ENCODE measurements at places on chromosomes 16 and 17.

- DNase-seq, result no peak
These were observed 10.3 kb upstream of the BRCA1 start for GRCh38 chr17:43135454-43135819.

DNA sequence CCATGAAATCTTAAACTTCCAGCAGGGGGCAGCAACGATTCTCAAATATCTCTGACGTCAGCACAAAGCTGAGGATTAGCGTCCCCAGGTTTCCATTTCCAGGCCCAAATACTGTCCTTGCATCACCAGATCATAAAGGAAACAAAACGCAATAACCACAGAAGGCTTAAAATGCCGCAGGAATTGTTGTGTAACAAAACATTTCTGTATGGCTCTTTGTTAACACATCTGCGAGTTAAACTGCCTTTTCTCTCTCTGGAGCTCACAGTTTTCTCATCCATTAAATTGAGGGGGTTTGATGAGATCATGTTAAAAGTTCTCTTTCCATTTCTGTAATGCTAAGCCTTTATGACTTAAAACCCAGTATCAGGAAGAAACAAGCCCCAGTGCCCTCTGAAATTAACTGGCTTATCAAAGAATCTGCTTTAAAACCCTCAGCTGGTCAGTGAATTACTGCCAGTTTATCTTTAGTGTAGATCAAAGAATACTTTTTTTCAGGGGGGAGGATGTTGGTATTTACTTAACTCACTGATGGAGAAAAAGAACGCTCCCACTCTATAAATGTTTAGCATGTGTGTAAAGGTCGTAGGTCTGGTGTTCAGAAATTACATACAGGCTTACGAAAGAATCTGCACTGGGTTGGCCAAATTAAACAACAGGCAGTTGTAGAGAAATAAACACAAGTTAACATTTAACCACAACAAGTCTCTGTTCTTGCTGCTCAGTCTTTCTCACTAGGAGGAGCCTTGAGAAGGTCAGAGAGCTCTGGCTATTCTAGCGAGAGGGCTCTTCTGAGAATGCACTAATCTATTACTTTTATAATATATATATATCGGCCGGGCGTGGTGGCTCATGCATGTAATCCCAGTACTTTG lies 10.6 kb upstream of the TERF2 start:
- DNase-seq, result peak; percentile 66

- no peak for DNase-seq
These were observed 152.7 kb downstream of the SALL1 start for GRCh38 chr16:50998411-50998810.

GRCh38 chr16:86581458-86581857 lies 3.1 kb downstream of the FOXL1 start:
- no peak for DNase-seq

DNA sequence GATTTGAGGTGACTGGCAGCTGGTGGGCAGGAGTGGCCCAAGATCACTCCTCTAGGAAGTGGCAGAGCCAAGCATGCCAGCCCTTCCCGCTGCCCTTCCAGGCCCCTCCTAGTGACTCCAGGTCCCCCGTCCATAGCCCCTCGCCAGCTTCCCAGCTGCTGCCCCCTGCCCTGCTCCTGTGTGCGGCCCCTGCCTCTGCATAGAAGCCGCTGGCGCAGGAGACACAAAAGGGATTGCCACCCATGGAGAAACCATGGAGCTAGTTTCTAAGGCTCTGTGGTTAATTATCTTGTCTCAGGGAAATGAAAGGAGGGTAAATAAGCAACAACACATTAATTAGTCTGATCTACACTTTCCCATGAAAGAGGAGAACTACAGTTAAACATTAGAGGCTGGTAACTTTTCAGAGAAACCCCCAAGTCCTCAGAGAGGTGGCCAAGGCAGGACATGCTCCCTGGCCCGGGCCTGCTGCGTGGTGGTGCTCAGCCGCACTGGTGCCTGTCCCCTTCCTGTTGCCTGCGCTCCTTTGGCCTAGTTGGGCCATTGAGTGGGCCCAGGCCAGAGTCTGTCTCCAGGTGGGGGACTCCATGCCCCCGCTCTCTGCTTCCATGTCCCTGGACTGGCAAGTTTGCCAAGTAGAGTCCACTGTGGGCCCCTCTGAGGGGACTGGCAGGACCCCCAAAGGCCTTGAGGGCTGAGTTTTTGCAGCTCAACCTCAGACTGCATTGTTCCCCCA lies 65.2 kb downstream of the PRMT7 start:
- no peak for DNase-seq

DNA sequence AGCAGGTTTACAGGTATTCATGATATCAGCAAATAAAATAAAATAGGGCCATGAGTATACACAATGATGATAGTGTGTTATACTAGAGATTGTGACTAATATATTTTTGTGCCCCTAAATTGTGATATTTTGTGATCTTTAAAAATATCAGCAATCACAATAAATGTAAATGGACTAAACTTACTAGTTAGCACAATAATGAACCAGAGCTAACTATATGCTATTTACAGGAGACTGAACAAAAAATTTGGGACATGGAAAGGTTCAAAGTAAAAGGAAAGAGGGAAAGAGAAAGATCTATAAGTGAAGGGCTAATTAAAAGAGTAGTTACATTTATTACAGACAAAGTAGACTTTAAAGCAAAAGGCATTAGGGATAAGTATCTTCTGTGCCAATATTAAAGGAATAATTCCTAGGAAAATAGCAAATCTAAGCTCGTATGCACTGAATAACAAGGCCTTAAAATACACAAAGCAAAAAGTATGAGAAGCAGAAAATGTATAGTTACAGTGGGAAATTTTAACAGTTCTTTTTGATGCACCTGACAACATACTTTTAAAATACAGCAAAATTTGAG lies 5.0 kb upstream of the MSI2 start:
- DNase-seq, result no peak

- DNase-seq, result no peak
These were observed 28.7 kb upstream of the ABCA6 start for GRCh38 chr17:69170377-69170776.

DNA sequence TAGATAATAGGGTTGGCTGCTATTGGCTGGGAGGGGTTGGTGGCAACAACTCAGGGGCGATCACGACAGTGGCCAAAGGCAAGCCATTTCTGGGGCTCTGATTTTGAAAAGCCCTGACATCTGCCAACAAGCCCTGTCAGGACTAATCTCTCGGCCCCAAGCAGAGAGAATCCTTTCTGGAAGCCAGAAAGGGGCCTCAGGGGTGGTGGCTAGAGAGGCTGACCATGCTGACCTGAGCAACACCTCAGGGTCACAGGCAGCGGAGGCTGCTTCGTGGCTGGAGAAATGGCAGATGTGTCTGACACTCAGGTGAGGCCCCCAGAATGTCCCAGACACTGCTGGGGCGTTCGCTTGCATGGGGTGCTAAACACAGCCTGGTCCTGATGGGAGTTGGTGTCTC lies 35.0 kb upstream of the ZFP90 start:
- DNase-seq, result no peak

DNA sequence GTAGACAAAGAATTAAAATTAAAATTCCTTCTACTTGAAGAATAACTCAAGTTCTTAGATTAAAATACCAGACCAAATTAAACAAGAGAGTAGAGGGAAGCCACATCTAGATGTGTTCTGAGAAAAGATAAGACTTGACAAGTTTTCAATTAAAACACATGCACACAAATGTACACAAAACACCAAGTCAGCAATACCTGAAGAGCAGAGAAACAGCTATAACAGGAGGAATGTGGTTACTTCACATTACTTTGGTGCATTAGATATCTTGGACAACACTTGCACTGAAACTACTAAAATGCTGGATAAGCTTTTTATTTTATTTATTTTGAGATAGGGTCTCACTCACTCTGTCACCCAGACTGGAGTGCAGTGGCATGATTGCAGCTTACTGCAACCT lies 113.9 kb downstream of the MAP2K4 start:
- DNase-seq, result no peak

GRCh38 chr17:67995570-67996263 lies 552 bp downstream of the C17orf58 start:
- peak; percentile 55 for DNase-seq

- no peak for DNase-seq
These were observed 428 bp downstream of the TUFM start for GRCh38 chr16:28845761-28846079.

- no peak for DNase-seq
These were observed 38.2 kb upstream of the GSE1 start for GRCh38 chr16:85574672-85575475.

- no peak for DNase-seq
These were observed 7.8 kb downstream of the CDRT15 start for GRCh38 chr17:14228903-14229302.

DNA sequence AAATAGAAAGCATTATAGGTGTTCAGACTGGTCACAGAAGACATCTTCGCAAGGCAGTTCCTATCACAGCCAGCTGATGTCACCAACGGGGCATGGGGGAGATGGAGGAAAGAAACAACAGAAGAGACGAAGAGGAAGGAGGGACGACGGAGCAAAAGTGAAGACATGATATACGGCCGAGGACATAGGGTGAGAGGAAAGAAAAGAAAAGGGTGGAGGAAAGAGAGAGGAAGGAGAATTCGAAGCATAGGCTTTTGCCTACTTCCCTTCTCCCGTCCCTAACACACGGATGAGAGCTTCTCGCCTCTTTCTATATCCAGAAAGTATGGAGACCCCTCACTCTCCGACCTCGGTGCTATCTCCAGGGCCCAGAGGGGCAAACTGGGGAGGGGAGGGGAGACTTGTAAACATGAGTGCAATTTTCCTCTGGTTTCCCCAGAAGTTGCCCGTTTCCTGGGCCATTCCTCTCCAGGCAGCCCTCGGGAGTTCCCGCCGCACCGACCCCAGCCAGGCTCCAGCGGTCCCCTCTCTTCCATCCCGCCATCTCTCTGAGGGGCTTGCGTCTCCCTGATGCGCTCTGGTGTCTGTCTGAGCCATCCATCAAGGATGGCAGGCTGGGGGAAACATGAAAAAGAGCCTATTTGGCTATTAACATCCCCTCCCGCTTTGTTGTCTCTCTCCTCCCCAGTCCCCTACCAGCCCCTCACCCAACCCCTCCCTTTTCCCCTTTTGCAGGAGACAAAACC lies 26.0 kb downstream of the COPZ2 start:
- DNase-seq, result peak; percentile 64

GRCh38 chr17:73482894-73483293 lies 161.4 kb downstream of the SDK2 start:
- no peak for DNase-seq

- DNase-seq, result no peak
These were observed 5.9 kb downstream of the DNAH17 start for GRCh38 chr17:78571329-78571728.

GRCh38 chr16:57611706-57612105 lies 16.7 kb upstream of the ADGRG1 start:
- no peak for DNase-seq
